ENCODE measurements at places on chromosomes 11 and 22. TPM values are rescaled to one million over a fixed set of nuclear protein-coding genes. Genes with fewer than 3 reads are reported as not detected.

CDC42EP2 gene
- 0.55 TPM for total RNA-seq

GRCh38 chr11:88337987-88338668, 592 bp upstream of the CTSC start:
- peak overlapping the region; percentile 99 for H3K4me3 ChIP-seq
- H3K27ac ChIP-seq: peak overlapping the region; percentile 97
- H3K36me3 ChIP-seq: no peaks in the 10 kb centered on the region
- no peaks in the 10 kb centered on the region for H3K27me3 ChIP-seq
- no peak for DNase-seq
- peaks cover 39% of the 10 kb centered on the region for H3K4me1 ChIP-seq

GRCh38 chr11:8023831-8024555, 36.9 kb downstream of the EIF3F start:
- H3K36me3 ChIP-seq: peaks cover 4% of the 10 kb centered on the region
- H3K27me3 ChIP-seq: peaks cover 9% of the 10 kb centered on the region
- H3K4me3 ChIP-seq: no peak overlapping the region

DNA sequence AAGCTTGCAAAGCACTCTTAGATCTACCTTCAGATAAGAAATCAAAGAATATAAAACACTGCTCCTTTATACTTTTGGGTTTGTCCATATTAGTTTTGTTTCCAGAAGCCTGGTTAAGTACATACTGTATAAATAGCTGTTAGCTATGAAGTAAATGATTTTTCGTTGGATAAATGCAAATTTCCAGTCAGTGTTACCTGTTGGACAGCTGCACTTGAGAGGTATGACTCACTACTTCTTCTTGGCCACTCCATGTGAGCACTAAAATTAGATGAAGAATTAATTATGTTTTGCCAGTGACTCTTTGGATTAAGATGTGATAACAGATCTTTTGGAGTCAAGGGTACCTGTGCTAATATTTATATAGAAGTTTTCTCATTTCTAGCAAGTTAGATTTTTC, 9.5 kb upstream of the TSG101 start:
- no peak overlapping the region for H3K4me3 ChIP-seq
- H3K27me3 ChIP-seq: no peaks in the 10 kb centered on the region
- H3K4me1 ChIP-seq: peaks cover 7% of the 10 kb centered on the region
- H3K36me3 ChIP-seq: no peaks in the 10 kb centered on the region

All from T-helper 17 cell (primary cell).